D341Med (cell line): ENCODE measurements at places on chromosomes 16 and 17.
A peak's percentile ranks its signal among the peaks of the same experiment; 100 is the strongest.

DNA sequence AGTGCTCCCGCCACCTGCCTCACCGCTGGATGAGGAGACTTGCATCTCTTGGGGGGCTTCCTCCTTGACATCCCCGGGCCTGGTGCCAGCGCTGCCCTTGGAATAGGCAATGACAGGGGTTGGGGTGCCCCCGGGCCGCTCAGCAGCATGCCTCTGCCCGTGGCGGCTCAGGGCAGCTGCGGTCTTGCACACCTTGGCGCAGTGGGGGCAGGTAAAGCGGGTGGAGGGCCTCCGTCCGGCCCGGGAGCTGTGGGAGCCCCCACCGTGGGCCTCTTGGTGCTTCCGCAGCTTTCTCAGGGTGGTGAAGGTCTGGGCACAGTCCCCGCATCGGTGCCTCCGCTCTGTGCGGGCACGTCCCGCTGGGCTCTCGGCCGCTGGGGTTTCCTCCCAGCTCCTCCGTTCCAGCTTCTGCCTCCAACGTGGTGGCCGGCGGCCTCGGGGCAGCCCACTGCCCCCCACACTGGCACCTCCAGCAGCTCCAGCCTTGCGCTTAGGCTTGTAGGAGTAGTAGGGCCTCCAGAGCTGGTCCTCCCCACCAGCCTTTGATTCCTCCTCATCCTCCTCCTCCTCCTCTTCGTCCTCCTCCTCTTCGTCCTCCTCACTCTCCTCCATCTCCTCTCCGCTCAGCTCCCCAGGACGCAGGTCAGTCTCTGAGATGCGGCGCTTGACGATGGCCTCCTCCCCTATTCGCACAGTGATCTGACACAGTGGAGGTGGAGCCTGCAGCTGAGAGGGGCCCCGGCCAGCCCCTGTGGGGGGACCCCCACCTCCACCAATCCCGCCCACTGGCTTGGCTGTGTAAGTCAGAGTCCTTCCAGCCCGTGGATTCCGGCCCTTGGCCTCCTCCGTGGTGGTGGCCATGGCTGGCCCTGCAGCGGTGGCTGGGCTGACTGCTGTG, 16.7 kb downstream of the ZBTB4 start:
- DNase-seq = no peak

GRCh38 chr16:86994651-86995171, 322.5 kb downstream of the C16orf95 start:
- no peak for DNase-seq

DNA sequence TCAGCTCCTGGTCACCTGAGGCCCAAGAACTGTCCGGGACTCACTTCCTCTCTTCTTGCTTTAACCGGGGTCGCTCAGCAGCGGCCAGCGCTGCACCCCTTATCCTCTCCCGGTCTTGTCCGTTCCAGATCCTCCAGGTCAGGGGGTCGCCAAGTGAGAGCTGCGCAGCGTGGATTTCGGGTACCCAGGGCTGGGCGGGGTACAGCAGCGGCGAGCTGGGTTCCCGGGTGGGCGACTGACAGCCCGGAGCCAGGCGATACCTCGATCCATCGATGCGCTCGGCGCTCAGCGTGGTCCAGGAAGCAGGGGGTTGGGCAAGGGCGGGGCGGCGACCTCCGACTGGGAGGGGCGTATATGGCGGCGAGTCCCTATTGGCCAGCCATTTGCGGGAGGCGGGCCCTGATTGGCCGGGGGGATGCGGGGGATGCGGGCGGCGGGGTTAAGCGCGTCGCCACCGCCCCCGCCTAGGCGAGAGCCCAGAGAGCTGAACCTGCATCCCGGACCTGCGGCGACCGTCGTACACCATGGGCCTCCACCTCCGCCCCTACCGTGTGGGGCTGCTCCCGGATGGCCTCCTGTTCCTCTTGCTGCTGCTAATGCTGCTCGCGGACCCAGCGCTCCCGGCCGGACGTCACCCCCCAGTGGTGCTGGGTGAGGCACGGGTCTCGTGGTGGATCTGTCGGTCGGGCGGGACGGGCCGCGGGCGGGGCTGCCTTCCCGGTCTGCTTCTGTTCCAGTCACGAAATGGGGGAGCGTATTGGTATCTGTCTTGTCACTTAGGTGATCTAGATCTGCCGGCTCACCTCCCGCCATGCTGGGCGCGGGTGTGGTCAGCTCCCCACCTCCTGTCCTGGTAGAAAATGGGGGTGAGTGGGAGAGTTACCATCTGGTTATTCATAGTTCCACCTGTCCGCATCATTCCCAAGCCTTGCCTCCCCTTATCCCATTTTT, at the start of gene PLA2G15:
TSS of gene PLA2G15 (plus strand) at position 471 of the 951 bp plus-strand sequence. CDS start at position 525, 54 bp downstream.
- peak; percentile 99 for DNase-seq

GRCh38 chr16:75143941-75144340, 4.4 kb upstream of the ZFP1 start:
- no peak for DNase-seq

DNA sequence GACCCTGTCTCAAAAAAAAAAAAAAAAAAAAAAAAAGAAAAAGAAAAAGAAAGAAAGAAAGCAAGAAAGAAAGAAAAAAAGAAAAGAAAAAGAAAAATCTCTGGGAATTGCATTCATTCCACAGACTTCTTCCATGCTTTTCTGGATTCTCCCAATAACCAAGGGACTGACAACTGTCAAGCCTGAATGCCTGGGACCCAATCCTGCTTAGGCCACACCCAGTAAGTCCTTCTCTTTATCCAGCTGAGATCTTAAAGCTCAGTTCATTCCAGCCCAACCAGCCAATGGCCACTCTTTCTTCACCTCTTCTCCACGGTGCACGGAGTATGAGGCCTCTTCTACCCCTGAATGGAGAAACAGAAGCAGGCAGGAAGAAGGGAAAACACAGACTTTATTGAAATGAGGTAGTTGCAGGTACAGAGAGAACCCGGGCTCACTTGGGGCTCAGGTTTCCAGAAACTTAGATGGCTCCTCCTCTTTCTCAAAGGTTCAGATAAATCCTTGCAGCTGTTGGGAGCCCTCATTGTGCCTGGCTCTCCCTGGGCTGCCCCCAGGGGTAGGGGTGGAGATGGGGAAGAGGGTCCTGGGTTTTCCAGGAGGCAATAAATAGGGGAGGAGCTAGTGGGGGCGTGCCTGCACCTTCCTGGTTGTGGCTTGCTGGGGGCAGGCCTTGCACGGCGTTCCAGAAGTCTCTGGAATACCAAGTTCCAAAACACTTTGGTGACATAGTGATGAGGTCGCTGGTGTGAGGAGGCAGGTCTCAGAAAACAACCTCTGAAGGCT, 2.5 kb downstream of the HOXB1 start:
- no peak for DNase-seq

DNA sequence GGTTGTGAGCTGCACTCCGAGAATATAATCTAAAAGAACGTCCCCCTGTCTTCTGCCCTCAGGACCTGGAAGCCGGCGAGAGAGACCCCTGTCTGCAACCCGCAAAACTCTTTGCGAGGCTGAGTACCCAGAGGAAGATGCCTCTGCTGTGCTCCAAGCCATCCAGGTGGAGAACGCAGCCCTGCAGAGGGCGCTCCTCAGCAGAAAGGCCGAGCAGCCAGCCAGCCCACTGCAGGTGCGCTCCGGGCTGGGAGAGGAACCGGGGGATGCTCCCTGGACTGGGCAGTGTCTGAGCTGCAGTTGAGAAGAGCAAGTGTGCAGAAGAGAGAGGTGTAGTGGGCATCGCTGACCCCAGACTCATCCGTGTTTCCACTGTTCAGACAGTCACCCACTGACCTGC, 148.3 kb downstream of the KATNIP start:
- peak; percentile 87 for DNase-seq

DNA sequence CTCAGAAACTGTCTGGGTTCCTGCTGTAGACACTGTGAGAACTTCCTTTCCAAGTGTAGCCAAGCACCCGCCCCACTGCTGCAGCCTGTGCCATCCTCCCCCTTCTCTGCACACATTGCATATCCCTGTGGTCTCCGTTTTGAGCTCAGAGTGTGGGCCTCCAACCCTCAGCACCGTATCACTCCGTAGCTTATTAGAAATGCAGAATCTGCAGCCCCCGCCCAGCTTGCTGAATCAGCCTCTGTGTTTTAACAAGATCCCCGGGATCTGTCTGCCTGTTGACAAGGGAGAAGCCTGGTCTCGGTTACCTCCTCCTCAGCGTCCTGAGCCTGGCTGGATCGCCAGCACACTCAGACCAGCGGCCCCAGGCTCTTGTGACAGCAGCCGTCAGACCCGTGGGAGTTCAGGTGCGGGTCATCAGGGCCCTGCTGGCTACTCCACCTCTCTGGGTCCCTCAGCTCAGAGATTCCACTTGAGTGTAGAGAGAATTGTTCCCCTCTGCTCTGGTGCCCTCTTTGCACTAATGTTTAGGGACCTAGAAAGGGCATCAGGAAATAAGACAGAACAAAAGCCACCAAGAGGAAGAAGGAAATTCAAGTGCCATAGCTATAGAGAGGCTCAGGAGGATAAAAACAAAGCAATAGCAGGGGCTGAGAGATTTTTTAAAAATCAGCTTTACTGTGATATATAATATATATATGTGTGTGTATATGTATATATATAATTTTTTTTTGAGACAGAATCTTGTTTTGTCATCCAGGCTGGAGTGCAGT, 92.3 kb downstream of the PITPNC1 start:
- no peak for DNase-seq

GRCh38 chr16:69724981-69725479, 1.3 kb downstream of the NQO1 start:
- DNase-seq = no peak

GRCh38 chr16:77786186-77786847, 2.0 kb upstream of the VAT1L start:
- no peak for DNase-seq
